ENCODE measurements at places on chromosomes 3 and 15.
A peak's percentile ranks its signal among the peaks of the same experiment; 100 is the strongest.

DNA sequence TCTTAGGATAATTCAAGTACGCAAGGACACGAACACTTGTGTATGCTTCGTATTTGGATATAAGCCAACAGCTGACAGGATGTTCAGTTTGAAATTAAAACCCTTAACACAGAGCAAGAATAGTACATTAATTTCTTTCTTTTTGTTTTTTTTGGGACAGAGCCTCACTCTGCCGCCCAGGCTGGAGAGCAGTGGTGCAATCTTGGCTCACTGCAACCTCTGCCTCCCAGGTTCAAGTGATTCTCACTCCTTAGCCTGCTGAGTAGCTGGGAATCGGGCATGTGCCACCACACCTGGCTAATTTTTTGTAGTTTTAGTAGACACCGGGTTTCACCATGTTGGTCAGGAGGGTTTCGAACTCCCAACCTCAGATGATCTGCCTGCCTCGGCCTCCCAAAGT, 32.4 kb downstream of the TOMM70 start:
- DNase-seq, result peak; percentile 21

- peak; percentile 49 for DNase-seq
Observed at GRCh38 chr3:107209302-107209990, 167.8 kb upstream of the CCDC54 start.

- no peak for DNase-seq
Observed at GRCh38 chr15:60237446-60237845, 160.3 kb downstream of the ANXA2 start.

- peak; percentile 40 for DNase-seq
Observed at GRCh38 chr15:51908316-51908715, 63.3 kb downstream of the LEO1 start.

- DNase-seq, result no peak
Observed at GRCh38 chr3:187025656-187026316, 95.5 kb downstream of the ST6GAL1 start.
